NCI-H2171 (cell line): ENCODE measurements at places on chromosomes 3 and 15.
A peak's percentile ranks its signal among the peaks of the same experiment; 100 is the strongest.

GRCh38 chr3:58794750-58795149 lies 128.2 kb upstream of the FAM3D start:
- no peak for DNase-seq

GRCh38 chr3:171442184-171442583 lies 18.0 kb downstream of the TNIK start:
- DNase-seq, result no peak

DNA sequence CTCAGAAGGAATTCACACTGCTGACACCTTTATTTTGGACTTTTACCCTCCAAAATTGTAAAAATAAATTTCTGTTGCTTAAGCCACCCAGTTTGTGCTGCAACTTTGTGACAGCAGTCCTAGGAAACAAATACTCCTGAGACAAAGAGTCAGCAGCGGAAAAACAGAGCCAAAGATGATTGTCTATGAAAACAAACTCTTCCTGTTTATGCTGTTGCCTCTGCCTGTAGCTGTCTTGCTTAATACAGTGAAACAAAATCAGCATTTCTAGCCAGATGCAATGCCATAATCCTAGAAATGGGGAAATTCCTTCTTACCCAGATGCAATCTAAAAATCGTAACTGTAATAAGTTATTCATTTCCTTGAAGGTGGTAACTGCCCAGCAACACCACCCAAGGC lies 387.5 kb upstream of the ATP11B start:
- DNase-seq, result no peak

- DNase-seq, result no peak
Observed at GRCh38 chr3:194950906-194951628, 265.4 kb downstream of the FAM43A start.

DNA sequence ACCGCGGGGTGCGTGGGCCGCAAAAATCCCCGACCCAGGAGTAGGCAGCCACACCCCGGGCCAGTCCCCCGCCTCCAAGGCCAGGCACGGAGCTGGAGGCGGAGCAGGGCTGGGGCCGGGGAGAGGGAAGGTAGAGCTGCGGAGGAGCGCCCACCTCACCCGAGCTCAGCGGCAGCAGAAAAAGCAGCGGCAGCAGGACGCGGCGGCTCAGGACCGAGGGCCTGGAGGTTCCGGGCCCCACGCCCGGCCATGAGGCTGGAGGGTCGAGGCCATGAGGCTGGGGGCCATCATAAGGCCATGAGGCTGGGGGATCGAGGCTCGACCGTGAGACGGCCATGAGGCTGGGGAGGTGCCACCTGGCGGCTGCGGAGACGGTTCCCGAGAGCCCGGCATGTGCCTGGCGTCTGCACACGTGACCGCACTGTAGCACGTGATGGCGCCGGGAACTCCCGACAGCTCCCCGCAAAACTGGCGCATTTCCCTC lies 32.9 kb upstream of the PRSS50 start:
- DNase-seq, result no peak

DNA sequence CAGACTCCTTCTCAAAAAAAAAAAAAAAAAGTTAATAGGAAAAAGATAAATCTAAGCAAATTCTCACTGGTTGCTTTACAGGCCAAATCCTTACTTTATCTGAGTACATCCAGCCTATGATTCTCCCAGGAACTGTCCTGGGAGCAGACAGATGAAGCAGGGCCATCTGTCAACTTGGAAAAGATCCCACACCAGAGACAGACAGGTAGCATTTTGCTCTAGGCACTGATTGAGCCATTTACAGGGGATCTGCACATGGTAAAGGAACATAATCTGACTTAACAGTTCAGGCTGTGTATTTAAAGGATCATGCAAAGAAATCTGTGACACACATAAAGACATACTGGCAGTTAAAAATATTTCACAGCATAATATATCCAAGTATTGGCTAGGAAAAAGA lies 1006.5 kb downstream of the TBL1XR1 start:
- peak; percentile 85 for DNase-seq

GRCh38 chr3:94862703-94863102 lies 799.8 kb downstream of the NSUN3 start:
- peak; percentile 42 for DNase-seq

DNA sequence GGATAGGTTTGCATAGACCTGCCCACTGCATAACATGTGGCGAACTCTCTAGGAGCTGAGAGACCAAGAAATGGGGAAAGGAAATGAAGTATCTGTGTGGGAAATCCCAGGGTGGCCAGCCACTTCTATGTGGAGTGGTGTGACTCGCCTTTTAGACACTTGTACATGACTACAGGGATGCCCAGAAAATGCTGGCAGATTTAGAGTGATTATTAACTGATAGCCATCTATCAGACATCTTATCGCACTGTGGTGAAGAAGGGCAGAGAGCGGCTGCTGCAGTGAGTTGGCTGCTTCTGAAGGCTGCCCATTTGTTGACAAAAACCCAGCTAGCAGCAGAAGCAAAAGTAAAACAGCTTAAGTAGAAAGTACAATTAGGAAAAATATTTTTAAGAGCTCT lies 18.1 kb upstream of the STAC start:
- DNase-seq, result no peak

DNA sequence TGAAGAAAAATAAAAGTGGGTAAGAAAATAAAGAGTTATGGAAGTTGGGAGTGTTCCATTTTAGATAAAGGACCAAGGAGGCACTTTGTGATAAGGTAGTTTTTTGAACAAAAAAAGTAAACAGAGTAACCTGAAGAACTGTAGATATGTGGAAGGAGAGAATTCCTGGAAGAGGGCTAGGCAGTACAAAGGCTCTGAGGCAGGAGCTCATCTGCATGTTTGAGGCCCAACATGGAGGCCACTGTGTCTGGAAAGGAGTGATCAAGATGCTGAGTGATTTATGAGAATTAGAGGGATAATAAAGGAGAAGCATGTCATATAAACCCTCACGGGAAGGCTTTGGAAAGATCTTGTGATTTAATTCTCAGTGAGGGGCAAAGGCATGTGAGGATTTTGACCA lies 126.5 kb downstream of the DTWD1 start:
- no peak for DNase-seq

DNA sequence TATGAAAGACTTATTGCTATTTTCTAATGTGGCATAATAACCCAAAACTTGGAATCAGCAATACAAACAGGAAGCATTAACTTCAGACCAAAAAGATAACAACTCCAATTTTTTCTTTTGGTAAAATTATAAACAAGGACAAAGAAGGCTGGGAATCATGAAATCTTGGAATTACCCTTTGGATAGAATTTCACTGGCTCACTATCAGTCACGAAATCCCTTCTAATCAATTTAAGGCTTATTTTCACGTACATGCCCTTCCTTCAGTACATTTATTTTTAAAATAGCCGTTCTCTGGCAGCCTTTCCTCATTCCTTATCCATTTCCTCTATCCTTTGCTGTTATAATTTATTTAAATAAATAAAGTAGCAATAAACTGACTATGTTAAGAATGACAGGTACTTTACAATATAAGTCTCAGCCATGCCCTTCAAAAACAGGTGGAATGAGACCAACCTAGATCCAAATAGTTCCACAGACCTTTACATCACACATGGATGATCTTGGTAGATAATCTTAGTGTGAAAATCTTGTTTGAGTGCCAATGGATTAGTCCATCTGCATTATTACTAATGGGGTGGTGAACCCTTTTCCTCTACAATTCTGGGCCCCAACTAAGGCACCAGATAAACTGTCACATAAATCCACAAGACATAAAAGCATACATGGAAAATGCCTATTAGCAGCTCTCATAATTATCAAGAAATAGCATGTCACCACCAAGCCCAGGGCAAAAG lies 38.9 kb downstream of the ABI3BP start:
- DNase-seq, result no peak

DNA sequence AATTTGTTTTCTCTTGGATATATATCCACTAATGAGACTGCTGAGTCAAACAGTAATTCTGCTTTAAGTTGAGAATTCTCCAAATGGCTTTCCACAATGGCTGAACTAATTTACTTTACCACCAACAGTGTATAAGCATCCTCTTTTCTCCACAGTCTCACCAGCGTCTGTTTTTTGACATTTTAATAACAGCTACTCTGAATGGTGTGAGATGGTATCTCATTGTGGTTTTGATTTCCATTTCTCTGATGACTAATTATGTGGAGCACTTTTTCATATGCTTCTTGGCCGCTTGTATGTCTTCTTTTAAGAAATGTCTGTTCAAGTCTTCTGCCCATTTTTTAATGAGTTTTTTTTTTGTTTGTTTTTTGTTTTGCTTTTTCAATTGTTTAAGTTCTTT lies 206.2 kb downstream of the CTNNB1 start:
- no peak for DNase-seq

- DNase-seq, result no peak
Observed at GRCh38 chr15:51281368-51281967, 56.9 kb downstream of the CYP19A1 start.

DNA sequence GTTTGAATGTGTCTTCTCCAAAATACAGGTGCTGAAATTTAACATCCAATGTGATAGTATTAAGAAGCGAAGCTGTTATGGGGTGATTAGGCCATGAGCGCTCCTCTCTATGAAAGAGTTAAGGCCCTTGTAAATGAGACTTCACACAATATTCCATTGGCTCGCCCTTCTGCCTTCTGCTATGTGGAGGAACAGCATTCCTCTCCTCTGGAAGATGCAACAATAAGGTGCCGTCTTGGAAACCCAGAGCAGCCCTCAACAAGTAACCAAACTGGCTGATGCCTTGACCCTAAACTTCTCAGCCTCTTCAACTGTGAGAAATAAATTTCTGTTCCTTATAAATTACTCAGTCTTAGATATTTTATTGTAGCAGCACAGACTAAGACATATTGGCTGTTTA lies 874.6 kb downstream of the ROBO1 start:
- DNase-seq, result no peak

GRCh38 chr3:168066882-168067281 lies 28.8 kb downstream of the GOLIM4 start:
- DNase-seq, result no peak

GRCh38 chr3:143848704-143849103 lies 436 bp upstream of the SLC9A9 start:
- DNase-seq, result no peak

GRCh38 chr3:170764017-170764416 lies 106.0 kb downstream of the RPL22L1 start:
- no peak for DNase-seq

DNA sequence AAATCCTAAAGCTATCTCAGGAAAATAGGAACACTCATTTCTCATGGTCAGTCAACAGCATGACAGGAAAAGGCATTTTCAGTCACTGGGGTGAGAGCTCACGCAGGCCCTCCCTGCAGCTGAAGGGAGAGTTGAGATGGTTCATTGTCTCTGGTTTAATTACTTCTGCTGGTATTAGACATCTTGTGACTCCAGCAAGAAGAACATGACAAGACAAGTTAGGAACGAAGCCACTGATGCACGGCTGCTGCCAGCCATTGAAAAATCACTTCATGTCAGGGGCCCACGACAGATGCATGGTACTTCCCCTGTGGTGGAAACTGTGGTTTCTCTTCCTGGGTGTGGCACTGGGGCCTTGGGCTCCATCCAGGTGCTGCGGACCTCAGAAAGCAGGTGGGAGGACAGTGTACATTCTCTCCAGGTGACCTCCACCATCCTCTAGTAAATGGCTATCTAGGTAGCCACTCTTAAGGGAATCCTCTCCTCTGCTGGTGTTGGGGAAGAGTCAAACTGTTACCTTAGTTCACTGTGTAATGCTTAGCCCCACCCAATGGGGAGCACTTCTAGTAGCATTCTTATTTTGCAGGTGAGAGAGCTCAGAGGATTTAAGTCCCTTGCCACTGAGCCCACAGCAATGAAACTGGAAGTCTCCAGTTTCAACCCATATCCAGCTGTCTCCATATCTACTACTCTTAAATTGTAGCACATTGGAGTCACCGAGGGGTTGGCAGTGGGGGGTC lies 274.2 kb downstream of the LRTM1 start:
- no peak for DNase-seq

DNA sequence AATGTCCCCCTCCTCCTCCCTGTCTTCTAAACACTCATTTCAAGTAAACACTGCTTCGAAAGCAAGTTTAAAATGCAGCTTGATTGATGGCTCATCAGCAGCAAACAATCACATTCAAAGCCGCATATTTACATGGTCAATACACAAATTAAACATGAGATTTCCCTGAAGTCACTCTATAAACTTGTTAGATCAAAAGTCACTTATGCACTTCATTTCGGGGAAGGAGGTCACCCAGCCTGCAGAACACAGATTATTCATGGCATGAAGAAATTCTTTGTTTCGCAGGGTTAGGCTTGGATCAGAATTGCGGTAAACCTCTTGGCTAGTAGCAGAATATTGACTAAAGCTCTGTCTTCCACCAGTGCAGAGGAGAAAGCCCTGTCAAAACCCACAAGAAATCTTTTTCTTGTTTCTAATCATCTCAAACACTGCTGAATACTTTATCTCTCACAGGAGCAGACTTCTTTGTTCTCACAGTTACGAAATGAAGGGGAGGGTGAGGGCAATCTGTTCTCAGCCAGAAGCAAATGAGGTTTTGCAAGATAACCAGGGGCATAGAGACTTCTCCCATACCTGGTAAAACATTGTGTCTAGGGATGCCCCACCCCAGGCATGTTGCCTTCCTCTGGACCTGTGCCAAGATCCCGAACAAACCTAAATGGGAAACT lies 133.3 kb upstream of the CHL1 start:
- no peak for DNase-seq

- no peak for DNase-seq
Observed at GRCh38 chr3:140559546-140559945, 118.3 kb upstream of the TRIM42 start.

DNA sequence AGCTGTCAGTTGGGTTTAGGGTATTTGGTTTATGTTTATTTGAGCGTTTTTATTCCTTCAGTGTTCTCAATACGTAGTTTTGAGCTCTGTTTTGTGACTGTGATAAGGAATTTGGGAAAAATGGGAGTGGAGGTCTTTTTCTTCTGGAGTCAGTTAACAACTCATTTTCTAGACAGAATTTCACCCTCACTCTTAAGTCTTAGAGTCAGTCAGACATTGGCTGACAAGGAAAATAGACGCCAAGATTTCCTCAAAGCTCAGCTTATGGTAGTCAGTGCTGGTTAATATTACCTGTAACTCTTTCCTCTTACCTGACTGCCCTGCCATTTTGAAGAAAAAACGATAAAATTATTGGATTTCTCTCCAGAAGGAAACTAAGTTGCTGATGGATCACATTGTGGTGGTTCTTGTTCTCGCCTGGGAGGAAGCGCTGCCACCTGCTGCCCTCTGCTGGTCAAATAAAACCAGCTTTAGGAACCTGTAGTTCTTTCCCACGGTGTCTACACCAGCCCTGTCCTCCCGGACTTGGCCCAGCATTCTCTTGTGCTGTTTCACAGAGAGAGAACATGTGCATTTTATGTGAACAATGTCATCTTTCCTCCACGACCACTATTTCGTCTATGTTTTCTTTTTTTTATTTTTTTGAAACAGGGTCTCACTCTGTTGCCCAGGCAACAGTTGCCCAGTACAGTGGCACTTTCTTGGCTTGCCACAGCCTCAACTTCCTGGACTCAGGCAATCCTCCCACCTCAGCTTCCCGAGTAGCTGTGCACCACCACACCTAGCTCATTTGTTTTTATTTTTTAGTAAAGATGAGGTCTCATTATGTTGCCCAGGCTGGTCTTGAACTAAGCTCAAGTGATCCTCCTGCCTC lies 41.4 kb upstream of the UMPS start:
- DNase-seq, result peak; percentile 27

DNA sequence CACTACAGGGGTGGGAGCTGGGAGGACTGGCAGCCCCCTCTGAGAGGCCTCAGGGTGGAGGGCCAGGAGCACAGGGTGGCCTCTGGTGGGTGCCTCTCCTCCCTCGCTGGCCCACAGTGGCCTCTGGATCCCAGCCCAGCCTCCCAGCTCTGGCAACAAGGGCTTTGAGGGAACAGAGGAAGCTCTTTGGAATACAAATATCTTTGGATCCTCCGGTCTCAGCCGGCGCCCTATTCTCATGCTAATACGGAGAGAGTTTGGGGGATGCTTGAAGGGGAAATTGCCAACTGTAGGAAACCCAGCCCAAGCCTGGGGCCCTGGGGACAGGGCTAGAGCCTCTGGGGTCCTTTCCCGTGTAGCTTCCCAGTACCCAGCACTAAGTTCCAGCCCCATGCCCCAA lies 33.4 kb upstream of the INSYN1 start:
- no peak for DNase-seq
